ENCODE measurements at places on chromosomes 4 and X. TPM values are rescaled to one million over a fixed set of nuclear protein-coding genes. Genes with fewer than 3 reads are reported as not detected.

DNA sequence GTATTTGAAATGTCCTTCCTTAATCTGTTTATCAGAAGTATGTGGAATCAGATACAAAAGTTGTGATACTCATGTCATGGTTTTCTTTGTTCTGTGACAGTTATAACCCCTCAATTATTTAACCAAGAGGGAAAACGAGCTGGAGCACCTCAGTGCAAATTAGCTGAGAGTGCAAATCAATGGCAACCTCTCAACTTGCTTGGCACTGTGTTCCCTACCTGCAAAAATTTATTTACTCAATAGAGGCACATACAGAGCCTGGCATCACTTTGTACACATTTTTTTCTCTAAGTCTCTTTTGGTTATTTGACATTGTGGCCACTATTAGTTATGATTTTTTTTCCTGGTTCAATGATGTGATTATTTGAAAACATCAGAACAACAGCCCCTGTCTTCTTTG, 186.2 kb downstream of the STIM2 start:
- no peaks in the 10 kb centered on the region for H3K4me1 ChIP-seq
- no peak overlapping the region for H3K4me3 ChIP-seq
- no peaks in the 10 kb centered on the region for H3K27me3 ChIP-seq
- H3K36me3 ChIP-seq = no peaks in the 10 kb centered on the region

DNA sequence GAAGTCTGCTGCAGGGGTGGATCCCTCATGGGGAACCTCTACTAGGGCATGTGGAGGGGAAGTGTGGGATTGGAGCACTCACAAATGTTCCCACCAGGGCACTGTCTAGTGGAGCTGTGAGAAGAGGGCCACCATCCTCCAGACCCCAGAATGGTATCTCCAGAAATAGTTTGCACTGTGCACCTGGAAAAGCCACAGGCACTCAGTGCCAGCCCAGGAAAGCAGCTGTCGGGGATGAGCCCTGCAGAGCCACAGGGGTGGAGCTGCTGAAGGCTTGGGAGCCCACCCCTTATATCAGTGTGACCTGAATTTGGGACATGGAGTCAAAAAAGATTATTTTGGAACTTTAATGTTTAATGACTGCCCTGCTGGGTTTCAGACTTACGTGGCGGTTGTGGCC, 25.0 kb upstream of the LDOC1 start:
- no peaks in the 10 kb centered on the region for H3K27me3 ChIP-seq
- no peaks in the 10 kb centered on the region for H3K36me3 ChIP-seq
- no peak for DNase-seq
- no peaks in the 10 kb centered on the region for H3K4me1 ChIP-seq
- H3K27ac ChIP-seq = no peak overlapping the region
- H3K4me3 ChIP-seq = no peak overlapping the region

- H3K27ac ChIP-seq = no peak overlapping the region
- no peak overlapping the region for H3K4me3 ChIP-seq
- H3K4me1 ChIP-seq = no peaks in the 10 kb centered on the region
- DNase-seq = no peak
- H3K27me3 ChIP-seq = peaks cover 62% of the 10 kb centered on the region
- no peaks in the 10 kb centered on the region for H3K36me3 ChIP-seq
These were observed 9.8 kb upstream of the RTL5 start for GRCh38 chrX:72141372-72142004.

DNA sequence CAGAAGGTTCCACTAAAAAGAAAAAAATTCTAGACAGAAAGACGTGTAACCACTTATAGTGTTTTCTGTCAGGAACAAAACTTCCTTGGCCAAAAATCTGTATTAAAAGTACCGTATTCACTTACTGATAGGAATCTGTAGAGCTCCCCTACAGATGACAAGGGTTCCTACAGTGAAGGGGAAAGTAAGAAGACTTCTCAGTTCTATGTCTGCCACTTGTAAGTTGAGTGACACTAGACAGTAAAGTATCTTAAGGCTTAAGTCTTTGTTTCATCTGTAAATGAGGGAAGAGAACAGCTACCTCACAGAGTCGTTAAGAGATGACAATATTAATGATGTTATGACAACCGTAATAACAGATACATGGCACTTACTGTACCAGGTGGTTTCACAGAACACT, 3.3 kb downstream of the COQ2 start:
- no peak for DNase-seq
- no peaks in the 10 kb centered on the region for H3K27me3 ChIP-seq
- H3K36me3 ChIP-seq = no peaks in the 10 kb centered on the region
- no peak overlapping the region for H3K27ac ChIP-seq
- H3K4me1 ChIP-seq = peaks cover 24% of the 10 kb centered on the region

- no peak overlapping the region for H3K4me3 ChIP-seq
- H3K4me1 ChIP-seq = no peaks in the 10 kb centered on the region
- no peaks in the 10 kb centered on the region for H3K27me3 ChIP-seq
- no peak overlapping the region for H3K27ac ChIP-seq
These were observed 2086.5 kb upstream of the TENM3 start for GRCh38 chr4:180156684-180157083.

- no peaks in the 10 kb centered on the region for H3K27me3 ChIP-seq
- no peak for DNase-seq
- no peak overlapping the region for H3K27ac ChIP-seq
- no peaks in the 10 kb centered on the region for H3K4me1 ChIP-seq
These were observed 173.8 kb downstream of the IL15 start for GRCh38 chr4:141810038-141810711.

- no peaks in the 10 kb centered on the region for H3K27me3 ChIP-seq
- H3K4me3 ChIP-seq = no peak overlapping the region
- H3K36me3 ChIP-seq = no peaks in the 10 kb centered on the region
- H3K4me1 ChIP-seq = no peaks in the 10 kb centered on the region
These were observed 140.5 kb downstream of the PACRGL start for GRCh38 chr4:20840648-20841190.

DNA sequence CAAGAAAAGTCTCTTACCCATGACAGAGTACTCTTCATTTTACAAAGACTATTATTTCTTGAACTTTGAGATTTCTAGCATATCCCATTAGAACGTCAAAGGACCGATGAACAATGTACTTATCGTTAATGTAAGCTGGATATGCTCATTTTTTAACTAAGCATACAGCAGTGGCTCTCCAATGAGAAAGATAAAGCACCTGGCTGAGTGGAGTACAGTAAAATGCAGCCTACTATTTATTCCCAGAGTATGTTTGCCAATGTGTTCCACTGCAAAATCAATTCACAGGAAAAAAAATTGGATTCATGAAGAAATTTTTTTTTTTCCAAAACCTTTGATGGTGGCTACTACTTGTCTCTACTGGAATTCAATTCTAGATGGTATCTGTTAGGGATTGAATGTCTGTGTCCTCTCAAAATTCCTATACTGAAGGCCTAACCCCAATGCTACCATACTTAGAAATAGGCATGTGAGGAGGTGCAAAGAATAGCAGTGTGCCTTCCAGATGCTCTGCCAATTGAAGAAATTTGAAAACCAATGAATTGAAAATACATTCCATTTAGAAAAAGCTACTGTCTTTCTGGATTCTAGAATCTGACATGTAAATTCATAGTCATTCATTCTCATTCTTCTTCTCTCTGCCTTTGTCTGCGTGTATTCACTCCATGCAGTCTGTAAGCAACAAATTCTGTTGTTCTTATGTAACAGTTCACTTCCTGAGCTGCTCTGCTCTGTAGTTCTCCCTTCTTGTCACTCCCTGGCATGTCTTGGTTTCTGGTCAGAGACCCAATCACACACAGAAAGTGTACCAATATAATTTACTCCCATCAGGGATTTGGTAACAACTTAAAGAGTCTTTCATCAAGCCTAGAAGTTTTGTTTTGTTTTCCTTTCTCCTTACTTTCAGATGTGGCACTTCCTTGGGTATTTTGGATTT, 61.4 kb downstream of the PAPSS1 start:
- H3K27me3 ChIP-seq = no peaks in the 10 kb centered on the region
- H3K4me1 ChIP-seq = no peaks in the 10 kb centered on the region
- no peak for DNase-seq
- H3K27ac ChIP-seq = no peak overlapping the region

DNA sequence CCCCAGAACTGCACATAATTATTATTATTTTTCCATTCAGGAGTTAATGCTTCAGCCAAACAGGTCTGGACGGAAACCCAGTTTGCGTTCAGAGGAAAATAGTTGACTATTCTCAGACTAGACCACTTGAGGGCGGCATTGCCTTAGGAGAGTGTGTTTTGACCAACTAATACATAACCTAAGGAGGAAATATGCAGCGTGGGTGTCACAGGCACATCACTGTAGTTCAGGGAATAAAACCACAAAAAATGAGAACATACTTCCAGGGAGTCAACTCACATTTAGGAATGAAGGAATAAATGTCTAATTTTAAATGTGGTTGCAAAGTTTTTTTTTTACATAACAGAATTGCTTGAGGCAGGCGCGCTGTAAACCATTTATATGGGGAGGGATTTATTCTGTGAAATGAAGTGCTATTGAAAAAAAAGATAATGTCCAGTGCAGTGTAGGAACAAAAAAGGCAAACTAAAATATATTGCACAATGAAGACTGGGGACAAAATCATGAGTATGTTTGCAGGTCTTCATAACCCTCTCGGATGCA, 93.3 kb downstream of the SYNPO2 start:
- H3K4me1 ChIP-seq = no peaks in the 10 kb centered on the region
- DNase-seq = peak; percentile 45
- no peak overlapping the region for H3K4me3 ChIP-seq
- no peak overlapping the region for H3K27ac ChIP-seq

DNA sequence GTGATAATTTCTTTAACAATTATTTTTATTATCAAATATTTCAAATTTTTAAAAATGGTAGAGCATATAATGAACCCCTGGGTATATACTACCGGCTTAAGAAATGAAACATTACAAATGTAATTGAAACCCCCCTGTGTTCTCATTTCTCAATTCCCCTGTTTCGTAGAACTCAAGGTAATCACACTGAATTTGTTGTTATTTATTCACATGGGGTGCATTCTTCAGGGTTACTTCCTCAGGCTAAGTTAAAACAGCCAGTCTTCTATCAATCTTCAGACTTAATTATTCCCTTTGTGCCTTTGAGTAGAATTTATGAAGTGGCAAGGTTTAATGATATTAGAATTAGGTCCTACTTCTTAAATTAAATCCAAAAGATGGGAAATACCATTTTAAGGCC, 128.2 kb downstream of the ANAPC10 start:
- no peaks in the 10 kb centered on the region for H3K4me1 ChIP-seq
- no peak overlapping the region for H3K27ac ChIP-seq
- DNase-seq = no peak

DNA sequence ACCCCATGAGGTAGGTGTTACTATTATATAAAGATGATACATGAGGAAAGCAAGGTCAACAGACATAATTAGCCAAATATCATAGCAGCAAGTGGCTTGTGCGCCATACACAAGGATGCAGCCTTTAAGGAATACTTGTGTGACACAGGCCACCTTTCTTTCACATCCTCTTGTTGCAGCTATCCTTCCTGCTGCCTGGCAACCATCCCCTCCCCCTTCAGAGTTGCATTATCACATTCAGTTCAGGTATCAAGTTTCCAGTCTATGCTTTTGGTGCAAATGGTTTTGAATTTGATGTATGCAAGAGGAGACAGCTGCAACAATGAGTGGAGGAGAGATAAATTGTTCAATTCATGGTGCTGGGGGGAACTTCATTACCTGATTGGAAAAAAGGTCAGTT, 6.4 kb downstream of the ZCCHC18 start:
- peaks cover 10% of the 10 kb centered on the region for H3K27me3 ChIP-seq
- no peak overlapping the region for H3K27ac ChIP-seq
- no peaks in the 10 kb centered on the region for H3K4me1 ChIP-seq

- DNase-seq = no peak
These were observed 9.7 kb upstream of the LAP3 start for GRCh38 chr4:17567271-17567670.

- no peaks in the 10 kb centered on the region for H3K36me3 ChIP-seq
- DNase-seq = no peak
- H3K4me3 ChIP-seq = no peak overlapping the region
These were observed 57.2 kb upstream of the RAB9B start for GRCh38 chrX:103889216-103889615.

DNA sequence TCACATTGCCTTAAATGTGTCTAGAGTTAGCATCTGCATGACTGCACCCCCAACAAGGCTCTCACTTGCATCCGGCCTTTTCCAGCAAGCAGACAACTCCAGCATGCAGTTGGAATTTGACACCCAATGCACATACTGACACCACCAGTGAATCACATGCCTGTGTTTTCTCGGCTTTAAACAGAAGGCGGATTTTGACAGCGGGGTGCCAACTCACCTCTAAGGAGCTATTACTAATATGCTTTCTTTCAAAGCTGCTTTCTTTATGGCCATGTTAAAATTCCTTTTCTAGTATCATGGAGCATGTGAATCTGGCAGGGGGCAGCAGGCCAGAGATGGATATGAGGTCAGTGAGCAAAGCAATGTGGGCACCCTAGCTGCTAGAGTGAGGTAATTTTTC, 78.0 kb upstream of the CLNK start:
- no peak overlapping the region for H3K27ac ChIP-seq
- no peaks in the 10 kb centered on the region for H3K27me3 ChIP-seq
- no peaks in the 10 kb centered on the region for H3K4me1 ChIP-seq
- H3K36me3 ChIP-seq = no peaks in the 10 kb centered on the region
- DNase-seq = no peak
- no peak overlapping the region for H3K4me3 ChIP-seq

DNA sequence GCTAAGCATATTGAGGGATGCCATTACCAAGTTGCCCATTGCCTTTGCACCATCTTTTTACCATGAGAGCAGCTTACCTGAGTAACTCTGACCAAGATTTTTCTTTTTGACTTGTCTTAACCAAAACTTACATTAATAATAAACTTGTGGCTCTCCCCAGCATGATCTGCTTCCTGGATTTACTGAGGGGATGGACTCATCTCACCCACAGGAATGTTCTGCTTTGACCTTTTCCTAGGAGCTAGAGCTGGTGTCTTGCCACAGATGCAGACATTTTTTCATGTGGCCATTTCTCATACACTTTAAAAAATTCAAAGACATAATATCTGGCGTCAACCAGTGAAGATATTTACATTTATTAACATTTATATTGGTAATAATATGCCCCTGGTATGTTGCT, 79.2 kb upstream of the EFHC2 start:
- no peak for DNase-seq
- H3K36me3 ChIP-seq = no peaks in the 10 kb centered on the region
- H3K27ac ChIP-seq = no peak overlapping the region
- no peaks in the 10 kb centered on the region for H3K4me1 ChIP-seq
- no peaks in the 10 kb centered on the region for H3K27me3 ChIP-seq
- no peak overlapping the region for H3K4me3 ChIP-seq

GRCh38 chr4:41364876-41365275, 108.1 kb downstream of the UCHL1 start:
- H3K4me3 ChIP-seq = no peak overlapping the region
- peaks cover 34% of the 10 kb centered on the region for H3K36me3 ChIP-seq
- peaks cover 27% of the 10 kb centered on the region for H3K4me1 ChIP-seq
- no peak for DNase-seq

The XAGE1B gene
- total RNA-seq = not detected

The ARMCX5 gene
- total RNA-seq = 5.7 TPM

The KIF4A gene
- total RNA-seq = 52.9 TPM

The FGF13 gene
- 0.90 TPM for total RNA-seq

The PFKFB1 gene
- 0.74 TPM for total RNA-seq

The RTL9 gene
- total RNA-seq = 0.79 TPM

The MAGEB10 gene
- total RNA-seq = not detected

The DUSP9 gene
- 1.3 TPM for total RNA-seq

The NXF2B gene
- not detected for total RNA-seq

Data from PC-9 (cell line).